Fibroblast of lung (primary cell): ENCODE measurements at places on chromosomes 12 and 14.

- no peak for DNase-seq
Measured at GRCh38 chr14:32622742-32623141, 293.6 kb downstream of the AKAP6 start.

DNA sequence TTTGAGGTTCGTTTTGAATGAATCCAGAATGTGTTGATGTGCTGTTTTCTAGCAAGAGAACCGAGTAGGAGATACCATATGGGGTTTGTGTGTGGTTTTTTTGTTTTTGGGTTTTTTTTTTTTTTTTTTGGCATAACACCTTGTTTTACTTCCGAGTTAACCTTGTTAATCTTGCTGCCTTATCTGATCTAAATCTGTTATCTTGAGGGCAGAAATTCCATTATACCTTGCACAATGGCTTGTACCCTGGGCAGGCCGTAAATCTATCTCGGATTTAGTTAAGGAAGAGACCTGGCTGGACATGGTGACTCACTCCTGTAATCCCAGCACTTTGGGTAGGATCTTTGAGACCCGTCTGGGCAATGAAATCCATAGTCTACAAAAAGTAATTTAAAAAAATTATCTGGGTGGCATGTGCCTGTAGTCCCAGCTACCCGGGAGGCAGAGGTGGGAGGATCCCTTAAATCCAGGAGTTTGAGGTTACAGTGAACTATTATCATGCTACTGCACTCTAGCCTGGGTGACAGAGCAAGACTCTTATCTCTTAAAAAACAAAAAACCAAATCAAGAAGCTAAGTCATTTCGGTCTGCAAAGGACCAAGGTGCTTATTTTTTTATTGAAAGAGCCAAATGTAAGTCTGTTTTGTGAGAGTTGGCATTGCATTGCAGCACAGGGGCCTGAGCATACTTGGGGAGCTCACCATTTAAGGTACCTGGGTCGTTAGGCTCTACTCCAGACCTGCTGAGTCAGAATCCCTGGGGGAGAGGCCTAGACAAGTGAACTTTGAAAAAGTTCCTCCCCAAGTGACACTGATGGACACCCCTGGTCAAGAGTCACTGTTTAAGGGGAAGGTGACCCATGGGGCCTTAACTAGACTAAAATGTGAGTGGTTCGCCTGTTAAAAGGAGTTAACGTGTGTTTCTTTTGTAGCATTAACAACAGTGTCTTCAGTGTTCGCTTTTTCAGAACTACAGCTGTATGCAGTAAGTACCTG, 6.7 kb downstream of the DLST start:
- no peak for DNase-seq

DNA sequence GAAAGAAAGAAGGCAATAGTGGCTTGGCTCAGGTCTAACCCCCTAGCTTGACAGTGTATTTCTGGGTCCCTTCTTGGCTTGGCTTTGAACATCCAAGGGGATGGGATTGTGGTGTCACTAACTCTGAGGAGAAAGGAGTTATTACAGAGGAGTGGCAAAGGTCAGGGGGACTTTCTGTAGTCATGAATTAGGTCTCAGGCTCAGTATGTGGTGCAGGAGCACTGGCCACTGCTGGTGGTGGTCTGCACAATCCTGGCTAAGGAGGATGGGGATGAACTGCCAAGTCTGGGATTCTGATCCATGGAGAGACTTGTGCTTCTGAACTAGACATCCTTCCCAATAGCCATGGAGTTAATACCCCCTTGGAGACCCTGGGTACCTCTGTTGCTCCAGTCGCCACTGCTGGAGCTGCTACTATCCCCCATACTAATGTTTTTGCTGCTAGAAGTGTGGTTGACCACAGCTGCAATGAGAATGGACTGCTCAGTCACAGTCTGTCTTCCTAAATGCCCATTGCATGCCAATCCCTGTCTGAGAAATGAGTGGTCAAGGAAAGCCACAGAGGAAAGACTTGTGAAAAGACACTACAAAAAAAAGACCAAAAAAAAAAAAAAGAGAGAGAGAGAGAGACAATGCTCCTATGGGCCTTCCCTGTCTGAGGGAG, 32.5 kb downstream of the KRT76 start:
- no peak for DNase-seq

DNA sequence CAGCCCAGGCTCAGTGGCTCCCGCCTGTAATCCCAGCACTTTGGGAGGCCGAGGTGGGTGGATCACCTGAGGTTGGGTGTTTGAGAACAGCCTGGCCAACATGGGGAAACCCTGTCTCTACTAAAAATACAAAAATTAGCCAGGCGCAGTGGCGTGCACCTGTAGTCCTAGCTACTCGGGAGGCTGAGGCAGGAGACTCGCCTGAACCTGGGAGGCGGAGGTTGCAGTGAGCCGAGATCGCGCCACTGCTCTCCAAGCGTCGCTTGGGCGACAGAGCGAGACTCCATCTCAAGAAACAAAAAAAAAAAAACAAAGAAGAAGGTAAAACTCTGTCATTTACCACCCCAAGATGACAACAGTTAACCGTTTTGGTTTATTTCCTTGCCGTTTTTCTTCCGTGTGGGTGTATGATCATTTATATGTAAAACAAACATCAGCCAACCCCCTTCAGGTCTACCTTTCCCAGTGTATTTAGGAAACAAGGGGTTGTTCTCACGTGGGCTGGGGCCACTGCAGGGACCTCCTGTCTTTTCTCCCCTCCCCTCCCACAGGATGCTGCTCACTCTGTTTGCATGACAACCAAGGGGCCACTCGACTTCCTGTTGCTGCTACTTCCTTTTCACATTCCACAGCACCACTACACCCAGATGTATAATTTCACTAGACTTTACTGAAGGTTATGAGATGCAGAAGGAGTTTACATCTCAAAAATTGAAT, 13.6 kb downstream of the TTC9 start:
- DNase-seq = no peak

GRCh38 chr14:101527987-101528386, 33.3 kb upstream of the DIO3 start:
- no peak for DNase-seq
